AG09309 (cell line): ENCODE measurements at places on chromosomes 2 and 18.
A peak's percentile ranks its signal among the peaks of the same experiment; 100 is the strongest.

DNA sequence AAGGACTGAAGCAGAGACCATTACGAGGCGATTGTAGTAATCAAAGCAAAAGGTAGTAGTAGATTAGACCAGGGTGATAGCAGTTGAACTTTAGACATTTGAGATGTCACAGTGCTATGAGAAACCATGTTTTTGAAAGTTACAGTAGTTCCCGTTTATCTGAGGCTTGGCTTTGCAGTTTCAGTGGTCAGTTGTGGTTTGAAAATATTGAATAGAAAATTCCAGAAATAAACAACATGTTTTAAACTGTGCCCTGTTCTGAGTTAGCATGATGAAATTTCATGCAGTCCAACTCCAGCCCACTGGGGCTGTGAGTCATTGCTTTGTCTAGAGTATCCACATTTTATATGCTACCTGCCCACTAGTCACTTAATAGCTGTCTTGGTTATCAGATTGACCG lies 47.5 kb downstream of the ZNF638 start:
- DNase-seq, result peak; percentile 48

DNA sequence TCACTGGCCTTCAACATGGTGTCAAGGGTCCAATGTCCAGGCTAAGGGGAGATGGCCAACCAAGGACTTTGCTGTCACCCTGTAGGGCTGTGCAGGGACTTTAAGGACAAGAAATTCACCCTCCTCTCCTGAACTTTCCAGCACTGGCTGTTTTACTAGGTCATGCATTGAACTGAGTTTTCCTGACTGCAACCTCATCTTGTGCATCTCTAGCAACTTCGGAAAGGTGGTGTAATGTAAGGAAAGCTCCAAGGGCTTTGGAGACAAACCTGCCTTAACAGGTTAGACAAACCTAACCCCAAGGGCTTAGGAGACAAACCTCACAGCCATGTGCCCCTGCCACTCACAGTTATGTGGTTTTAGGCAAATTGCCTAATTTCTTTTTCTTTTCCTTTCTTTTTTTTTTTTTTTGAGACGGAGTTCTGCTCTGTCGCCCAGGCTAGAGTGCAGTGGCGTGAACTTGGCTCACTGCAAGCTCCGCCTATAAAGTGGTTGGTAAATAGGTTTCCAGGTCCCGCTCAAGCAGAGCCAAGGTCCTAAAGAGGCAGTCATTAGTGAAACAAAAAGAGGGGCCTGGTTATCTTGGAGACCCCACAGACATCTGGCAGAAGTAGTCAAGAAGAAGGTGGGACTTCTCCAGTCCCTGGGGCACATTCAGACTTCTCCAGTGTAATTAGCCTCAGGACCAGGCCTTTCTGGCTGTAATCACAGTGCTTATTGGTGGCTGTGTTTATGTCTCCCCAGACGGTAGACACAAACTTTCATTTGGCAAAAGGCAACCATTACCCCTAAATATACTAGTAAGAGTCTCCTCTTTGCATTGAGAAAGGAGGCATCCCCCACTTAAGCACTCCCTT lies 37.6 kb upstream of the PMAIP1 start:
- no peak for DNase-seq

DNA sequence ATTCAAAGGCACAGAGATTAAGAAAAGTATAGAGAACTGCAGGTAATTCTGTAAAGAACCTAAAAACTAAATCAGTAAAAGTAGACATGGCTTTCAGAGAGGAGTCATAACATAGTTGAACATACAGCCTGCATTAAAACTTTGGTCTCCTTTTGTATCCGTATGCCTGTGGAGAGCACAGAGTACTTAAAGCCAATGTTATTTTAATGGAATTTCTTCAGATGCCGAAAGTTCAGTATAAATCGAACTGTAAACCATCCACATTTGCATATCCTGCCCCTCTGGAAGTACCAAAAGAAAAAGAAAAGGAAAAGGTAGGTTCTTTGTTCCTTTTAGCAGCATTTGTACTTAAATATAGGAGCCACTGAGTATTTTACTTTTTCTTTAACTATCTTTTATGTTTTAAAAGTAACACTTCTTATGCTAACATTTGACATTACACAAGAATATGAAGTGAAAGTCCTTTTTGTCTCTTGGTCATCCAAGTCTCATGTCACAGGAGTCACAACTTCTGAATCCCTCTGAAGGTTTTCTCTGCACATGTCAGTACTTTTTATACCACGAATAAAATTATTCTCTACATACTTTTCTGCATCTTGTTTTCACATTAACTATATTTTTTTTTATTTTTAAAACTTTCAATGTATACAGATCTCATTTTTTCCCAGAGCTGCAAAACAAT lies 34.9 kb upstream of the ARMC9 start:
- DNase-seq, result no peak

DNA sequence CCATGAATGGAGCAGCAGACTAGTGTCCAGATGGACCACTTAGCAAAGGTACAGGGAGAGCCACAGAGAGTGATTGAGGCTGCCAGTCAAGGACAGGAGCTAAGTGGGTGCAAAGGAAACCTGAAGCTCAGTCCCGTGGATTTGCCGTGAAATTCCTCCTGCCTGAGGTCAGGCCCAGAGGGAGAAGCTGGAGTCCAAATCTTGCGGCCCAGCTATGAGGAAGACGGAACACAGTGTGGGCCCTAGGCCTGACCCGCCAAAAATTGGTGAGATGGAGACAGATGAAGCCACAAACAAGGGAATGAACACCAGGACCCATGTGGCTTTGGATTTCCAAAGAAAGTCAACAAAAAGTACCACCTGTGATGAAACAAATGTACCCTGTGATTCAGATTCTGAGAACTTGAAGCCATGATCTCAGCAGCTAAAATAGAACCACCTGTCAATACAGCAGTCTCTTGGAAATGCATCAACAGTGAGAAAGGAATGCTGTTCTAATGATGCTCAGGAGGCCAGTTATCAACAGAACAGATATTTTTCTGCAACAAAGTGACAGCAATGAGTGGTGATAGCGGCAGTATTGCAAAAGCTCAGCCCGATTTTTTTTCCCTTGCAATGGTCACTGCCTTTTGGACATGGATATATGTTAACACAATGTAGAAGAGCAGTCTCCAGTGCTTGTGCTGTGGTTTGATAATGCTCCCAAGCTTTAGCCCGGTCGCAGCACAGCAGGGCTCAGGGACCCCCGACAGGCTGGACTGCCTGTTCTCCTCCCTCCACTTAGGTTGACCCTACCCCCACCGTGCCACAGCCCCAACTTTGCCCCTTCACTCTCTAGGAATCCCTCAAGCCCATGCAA lies 10.7 kb downstream of the COL6A3 start:
- DNase-seq, result peak; percentile 68

- no peak for DNase-seq
These were observed 13.5 kb upstream of the COLEC12 start for GRCh38 chr18:513826-514530.

DNA sequence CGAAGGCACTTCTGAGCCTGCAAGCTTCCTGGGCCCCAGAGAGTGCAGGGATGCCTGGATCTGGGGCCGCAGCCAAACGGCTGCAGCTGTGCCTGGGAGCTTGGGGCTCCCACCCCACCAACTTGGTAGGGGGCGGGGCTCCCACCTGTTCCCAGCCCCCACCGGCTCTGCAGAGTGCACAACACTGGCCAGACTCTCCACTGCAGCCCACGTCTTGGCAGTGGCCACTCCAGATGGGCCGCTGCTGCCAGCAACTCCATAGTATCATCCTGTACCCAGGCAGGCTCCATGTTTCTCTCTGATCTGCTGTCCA lies 9.9 kb downstream of the DYSF start:
- DNase-seq, result no peak

DNA sequence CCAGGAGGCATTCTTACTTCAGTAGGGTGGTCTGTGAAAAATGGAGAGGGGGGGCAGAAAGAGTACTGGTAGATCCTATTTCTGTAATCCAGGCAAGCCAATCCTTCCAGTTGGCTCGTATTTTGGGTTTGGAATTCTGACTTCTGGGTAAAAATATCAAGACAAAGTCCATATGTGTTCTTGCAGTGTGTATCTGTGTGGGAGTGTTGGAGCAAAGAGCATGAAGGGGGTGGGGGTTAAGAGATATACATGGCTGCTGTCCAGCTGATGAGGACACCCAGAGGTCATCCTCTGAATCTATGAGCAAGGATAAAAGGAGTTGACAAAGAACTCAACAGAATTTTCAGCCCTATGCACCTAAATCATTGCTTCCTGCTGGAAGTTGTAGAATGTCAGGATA lies 375.8 kb upstream of the PIK3C3 start:
- DNase-seq, result no peak

DNA sequence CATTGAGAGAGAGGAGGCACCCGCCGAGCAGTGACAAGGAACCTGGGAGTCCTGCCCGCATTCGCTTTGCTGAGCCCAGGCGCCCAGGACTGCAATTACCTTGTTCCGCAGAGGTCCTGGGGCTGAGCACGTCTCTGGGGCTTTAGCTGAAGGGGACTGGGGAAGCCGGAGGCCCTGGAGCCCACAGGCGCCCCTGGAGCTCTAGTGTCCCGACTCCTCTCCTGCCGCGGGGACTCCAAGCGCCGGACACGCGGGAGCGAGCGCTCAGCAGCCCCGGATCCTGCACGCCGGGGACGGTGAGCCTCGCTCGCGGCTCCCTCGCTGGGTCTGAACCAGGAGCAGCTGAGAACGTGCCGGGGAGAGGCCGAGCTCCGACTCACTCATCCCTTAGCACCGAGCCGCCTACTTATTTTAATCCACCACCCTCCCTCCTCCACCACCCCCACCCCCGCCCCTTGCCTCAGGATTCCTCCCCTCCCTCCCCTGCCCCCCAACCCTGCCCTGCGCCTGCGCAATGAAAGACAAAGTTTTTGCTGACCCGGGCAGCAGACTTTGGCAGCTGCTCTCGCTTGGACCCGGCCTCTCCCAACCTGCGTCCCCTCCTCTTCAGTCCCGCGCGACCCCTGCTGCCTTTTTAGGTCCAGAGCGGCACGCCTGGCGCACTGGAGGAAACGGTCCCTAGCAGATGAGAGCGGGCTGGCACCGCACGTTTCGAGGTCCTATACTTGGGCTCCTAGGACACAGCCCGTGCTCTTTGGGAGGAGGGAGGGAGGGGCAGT lies at the start of gene OSR1:
Gene OSR1, minus strand, starts transcription at position 382 of the 779 bp plus-strand sequence. CDS start 4,818 bp downstream, outside the sequence.
- no peak for DNase-seq

DNA sequence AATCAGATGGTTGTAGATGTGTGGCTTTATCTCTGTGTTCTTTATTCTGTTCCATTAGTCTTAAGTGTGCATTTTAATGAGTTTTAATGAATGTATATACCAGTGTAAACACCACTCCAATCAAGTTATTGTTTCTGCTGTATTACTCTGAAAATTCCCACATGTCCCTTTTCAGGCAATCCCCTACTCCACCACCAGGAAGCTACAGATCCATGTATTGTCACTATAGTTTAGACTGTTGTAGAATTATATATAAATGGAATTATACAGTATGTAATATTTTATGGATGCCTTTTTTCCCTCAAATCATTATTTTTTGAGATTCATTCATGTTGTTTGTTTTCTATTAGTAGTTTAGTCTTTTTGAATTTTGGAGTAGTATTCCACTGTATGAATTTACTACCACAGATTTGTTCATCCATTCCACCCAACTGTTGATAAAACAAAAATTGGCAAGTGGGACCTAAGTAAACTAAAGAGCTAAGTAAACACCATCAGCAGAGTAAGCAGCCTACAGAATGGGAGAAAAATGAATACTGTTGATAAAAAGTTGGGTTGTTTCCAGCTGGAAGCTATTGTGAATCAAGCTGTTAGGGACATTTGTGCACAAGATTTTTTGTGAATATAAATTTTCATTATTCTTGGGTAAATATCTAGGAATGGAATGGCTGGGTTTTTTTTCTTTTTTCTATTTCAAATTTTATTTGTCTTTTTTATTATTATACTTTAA lies 262.0 kb downstream of the CAMKMT start:
- DNase-seq, result no peak

DNA sequence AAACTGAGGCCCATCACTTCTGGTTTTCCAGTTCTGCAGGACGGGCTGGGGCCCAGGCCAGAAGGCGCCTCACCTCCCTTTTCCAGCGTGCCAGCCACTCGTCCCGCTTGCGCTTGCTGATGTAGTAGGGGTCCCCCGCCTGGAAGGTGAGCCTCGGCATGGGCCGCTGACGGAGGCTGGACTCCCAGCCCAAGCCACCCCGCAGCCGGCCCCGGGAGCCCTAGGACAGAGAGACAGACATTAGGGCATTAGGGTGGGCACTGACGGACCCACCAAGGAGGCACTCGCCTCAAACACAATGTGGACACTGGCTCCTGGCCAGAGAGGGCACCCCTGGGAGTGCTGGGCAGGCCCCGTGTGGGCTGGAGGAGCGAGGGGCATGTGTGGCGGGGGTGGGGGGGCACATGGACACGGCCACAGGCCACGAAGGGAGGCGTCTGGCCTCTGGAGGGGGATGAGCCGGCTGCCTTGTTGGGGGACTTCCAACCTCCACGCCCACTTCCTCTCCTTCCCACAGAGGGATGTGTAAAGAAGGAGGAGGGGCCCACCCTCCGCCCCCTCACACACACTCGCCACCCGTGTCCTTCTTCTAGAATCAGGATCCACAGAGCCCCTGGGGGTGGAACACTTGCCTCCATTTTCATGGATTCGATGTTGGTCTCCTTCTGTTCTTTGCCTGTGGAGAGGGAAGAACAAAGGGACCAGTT lies 66.7 kb downstream of the DNMT3A start:
- DNase-seq, result no peak

DNA sequence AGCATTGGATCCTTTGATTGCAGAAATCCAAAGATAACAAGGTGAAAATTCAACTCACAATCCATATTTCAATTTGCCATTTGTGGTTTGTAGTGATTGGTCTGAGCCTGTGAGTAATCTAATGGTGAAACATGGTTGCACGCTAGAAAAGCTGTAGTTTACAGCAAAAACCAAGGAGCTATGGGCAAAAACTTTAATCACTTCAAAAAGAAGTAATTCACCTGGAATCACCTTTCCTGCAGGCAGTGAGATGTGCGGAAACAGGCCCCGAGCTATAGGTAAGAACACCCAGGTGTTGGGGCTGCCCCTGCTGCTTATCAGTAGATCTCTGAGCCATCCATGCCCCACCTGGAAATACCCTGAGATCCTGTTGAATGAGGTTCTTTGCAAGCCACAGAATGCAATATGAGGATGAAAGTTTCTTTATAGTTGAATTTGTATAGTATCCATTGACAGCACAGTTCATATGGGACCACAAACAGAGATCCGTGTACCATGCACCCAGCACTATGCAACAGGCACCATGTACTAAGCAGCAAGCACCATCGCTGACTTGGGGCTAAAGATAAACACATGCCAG lies 208.2 kb downstream of the SPP2 start:
- DNase-seq, result no peak

GRCh38 chr18:56267334-56267733 lies 371.1 kb downstream of the TXNL1 start:
- DNase-seq, result no peak

GRCh38 chr2:207502577-207503198 lies 27.1 kb upstream of the CREB1 start:
- no peak for DNase-seq

GRCh38 chr2:174750923-174751441 lies 13.3 kb downstream of the CHRNA1 start:
- DNase-seq, result no peak

DNA sequence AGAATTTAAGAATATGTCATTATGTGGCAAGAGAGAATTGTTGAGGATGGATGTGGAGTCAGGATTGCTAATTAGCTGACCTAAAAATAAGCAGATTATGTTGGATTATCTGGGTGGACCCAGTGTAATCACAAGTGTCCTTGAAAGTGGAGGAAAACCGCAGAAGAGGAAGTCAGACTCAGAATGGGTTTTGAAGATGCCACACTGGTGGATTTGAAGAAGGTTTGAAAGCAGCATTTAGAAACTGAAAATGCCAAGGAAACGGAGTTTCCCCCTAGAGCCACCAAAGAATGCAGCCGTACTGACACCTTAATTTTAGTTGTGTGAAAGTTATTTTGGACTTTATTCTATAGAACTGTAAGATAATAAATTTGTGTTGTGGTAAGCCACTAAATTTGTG lies 41.6 kb upstream of the DPP10 start:
- DNase-seq, result no peak
